ENCODE measurements at places on chromosomes 16 and 17. TPM values are rescaled to one million over a fixed set of nuclear protein-coding genes. Genes with fewer than 3 reads are reported as not detected.
A peak's percentile ranks its signal among the peaks of the same experiment; 100 is the strongest.

DNA sequence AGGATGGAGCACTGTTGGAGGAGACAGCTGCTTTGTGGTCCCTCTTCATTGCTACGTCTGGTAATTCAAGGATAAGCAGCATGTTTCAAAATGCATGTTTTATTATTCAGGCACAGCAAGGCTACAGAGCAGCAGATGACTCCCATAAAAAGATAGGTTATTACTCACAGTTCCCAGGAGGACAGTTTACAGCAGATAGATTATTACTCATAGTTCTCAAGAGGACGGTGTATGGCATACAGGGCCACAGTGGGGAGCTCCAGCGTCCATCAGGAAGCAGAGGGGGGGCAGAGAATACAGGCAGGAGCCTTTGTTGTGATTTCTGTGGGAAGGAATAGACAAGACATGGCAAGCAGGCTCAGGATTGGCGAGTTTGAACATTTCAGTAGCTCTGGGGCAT lies 72.9 kb downstream of the DNAH9 start:
- DNase-seq = no peak

- no peak for DNase-seq
Measured at GRCh38 chr17:58200024-58200633, 7.6 kb downstream of the EPX start.

DNA sequence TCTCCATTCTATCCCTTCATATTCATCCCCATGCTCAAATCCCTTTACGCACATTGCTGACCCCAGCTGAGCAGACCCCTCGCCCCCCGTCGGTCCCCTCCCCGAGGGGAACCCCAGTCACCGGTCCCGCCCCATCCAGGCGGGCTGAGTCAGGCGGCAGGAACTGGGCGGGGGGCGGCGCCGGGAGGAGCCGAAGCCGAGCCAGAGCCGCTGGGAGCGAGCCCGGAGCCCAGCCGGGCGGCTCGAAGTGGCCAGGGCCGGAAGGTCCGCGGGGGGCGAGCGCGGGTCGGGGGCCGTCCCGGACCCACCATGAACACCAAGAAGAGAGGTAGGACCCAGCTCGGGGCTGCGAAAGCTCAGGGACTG lies 8.6 kb downstream of the RIPOR1 start:
- DNase-seq = peak; percentile 60

DNA sequence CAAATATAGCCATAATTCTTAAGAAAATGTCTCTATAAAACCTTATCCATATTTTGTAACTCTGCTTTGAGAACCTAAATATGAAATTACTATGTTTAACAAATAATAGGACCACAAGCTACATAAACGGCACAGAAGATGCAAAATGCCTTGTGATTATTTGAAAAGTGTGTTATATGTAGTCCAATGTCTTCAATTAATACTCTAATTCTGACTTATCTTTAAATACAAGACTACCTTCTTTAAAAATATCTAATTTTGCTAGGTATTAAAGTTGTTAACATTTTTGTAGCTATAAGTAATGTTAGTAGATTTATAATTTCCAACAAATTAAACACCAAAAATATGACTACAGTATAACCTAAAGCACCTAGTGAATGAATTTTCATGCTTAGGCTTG lies 17.0 kb downstream of the PSMD12 start:
- no peak for DNase-seq

DNA sequence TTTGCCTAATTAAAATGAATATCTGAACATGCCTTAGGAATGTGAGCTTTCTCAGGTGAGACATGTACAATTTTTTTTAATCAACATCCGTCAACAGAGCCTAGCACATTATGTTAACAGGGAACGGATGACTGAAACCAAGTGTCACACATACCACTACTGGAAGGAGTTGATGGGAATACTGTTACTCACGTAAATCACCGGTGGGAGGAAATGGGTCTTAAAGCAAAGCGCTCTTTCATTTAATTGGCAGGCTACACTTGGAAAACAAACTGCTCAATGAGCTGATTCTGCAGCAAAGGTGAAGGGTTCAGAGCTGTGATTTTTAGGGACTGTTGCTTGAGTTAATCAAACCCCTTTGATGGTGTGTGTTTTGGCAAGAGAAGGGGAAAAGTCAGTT lies 4.8 kb downstream of the CPPED1 start:
- DNase-seq = no peak

DNA sequence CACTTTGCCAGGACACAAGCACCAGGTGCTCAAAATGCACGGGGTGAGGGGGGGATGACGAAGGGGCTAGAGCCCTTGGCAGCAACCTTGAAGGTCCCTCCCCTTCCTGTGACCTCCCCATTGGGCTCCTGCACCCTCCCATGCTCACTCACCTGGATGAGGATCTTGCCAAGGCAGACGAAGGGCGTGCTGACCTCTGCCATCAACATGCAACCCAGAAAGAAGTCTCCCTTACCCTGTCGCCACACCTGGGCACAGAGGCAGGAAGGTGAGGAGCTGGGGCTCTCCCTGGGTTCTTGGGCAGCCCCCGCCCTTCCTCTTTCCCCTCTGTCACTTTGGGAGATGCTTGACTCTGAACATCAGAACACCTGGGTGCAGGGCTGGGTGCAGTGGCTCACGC lies 2.6 kb downstream of the C16orf92 start:
- DNase-seq = no peak

DNA sequence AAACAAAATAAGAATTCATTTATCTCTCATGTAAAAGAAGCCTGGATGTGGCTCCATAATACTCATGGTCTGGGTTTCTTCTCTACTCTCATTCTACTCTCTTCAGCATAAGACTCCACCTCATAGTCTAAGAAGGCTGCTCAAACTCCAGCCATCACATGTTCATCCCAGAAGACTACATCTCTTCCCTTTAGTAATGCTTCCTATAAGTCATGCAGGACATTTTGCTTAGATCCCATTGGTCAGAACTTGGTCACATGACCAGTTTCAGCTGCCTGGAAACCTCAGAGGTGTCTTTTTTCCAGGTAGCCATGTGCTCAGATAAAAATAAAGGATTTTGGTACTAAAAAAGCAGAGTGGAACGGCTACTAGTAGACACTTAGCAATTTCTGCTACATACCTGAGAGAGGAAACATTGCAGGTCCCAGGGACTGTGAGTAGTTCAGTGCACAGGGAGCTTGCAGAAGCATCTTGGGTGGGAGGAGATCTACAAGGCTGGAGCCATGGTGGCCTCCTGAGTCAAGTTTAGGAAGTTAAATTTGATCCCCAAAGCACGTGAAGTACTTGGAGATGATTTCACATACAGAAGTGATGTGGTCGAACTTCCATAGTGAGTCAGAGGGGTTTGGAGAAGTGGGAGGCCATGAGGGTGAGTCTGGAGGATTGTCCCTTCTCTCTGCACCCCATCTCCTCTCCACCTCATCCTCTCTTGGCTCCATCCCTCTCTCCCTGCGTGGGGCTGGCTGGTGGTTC lies 110.2 kb downstream of the CCDC182 start:
- DNase-seq = no peak

DNA sequence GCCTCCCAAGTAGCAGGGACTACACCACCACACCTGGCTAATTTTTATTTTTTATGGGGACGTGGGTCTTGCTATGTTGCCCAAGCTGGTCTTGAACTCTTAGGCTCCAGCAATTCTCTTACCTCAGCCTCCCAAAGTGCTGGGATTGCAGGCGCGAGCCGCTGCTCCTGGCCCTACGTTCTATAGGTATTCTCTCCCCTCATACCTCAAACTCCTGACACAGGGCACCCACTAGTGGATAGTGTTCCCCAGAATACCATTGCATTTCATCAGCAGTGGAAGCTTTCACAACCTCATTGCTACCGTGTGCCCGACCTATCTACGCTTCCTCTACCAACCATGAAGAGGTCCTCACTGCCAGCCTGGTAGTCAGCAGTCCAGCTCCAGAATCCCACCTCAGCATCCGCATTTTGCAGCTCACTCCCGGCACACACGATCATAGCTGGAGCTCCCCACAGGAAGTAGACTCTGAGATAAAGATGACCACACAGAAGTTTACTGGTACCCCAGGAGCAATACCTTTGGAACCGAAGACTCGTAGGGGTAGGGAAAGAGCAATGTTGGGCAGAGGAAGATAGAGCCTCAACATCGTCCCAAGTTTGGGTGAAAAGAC lies 9.3 kb downstream of the CTRB2 start:
- DNase-seq = peak; percentile 7

DNA sequence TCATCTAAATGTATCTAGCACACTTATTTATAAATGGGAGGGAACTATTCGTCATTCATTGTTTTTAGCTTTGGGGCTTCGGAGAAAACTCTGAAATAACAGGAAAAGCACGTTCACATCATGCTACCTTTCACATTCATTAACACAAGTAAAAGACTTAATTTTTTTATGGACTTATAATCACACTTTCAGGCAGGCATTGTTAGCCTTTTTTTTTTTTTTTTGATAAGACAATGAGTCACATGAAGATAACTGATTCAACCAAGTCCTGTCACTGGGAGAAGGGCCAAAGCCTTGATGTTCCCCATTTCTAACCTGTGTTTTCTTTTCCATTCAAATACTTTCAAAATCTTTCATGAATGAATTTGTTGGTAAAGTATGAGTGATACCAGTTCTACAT lies 631.3 kb upstream of the CA10 start:
- no peak for DNase-seq

DNA sequence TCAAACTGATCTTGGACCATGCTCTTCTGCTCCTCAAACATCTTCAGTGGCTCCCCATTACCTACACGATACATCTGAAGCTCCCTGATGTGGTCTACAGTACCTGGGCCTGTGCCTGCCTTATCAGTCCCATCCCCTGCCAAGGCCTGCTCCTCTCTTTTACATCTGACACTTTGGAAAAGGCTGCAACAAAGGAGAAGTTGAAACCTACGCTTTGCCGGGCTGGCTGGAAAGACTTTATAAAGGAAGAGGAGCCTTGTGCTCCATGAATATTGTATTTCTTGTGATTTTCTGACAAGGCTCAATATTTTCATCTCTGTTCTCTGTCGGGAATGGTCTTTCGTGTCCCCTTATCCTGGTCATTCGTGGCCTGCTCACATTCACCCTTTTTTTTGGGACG lies 132.5 kb downstream of the XYLT1 start:
- no peak for DNase-seq

DNA sequence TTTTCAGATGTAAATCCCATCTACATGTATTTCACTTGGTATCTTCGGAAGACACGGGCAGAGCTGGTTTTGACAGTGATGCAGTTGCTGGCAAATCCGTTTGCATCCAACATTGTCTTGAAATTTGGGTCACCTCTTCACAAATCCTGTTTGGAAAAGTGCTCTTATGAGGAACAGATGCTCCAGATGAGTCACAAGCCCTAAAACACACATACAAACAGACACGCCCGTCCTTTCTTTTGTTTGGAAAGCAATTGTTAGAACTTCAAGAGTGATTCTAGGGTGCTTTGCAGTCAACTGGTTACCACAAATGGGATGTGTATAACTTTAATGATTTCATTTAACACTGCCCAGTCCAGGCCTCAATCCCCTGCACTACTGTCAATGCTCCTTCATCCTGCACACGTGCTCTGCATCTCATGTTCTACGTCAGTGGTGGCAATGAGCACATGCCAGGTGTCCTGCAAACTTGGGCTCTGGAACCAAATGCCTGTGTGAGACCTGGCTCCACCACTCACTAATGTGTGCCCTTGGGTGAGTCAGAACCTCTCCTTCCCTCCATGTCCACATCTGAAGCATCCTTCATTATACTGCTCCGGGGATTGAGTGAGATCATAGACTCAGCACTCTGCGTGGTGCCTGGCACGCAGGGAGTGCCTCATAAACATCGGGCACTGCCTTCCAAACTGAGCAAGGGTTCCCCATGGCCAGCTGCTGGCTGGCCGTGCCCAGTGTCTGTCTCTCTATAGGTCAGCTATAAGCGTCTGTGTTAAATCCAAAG lies 19.3 kb upstream of the FOXF1 start:
- DNase-seq = no peak

GHDC gene
- 8.2 TPM for total RNA-seq

SULT1A2 gene
- total RNA-seq = 0.41 TPM

ATP1B2 gene
- 9.5 TPM for total RNA-seq

MLLT6 gene
- total RNA-seq = 218 TPM

ATP2C2 gene
- 1.8 TPM for total RNA-seq
